CD4-positive, alpha-beta T cell treated with Interleukin-21 for 1 hour (primary cell): ENCODE measurements at places on chromosomes 1 and 21.
A peak's percentile ranks its signal among the peaks of the same experiment; 100 is the strongest.

- peak; percentile 63 for DNase-seq
Measured at GRCh38 chr1:156860113-156860627, 495 bp upstream of the NTRK1 start.

DNA sequence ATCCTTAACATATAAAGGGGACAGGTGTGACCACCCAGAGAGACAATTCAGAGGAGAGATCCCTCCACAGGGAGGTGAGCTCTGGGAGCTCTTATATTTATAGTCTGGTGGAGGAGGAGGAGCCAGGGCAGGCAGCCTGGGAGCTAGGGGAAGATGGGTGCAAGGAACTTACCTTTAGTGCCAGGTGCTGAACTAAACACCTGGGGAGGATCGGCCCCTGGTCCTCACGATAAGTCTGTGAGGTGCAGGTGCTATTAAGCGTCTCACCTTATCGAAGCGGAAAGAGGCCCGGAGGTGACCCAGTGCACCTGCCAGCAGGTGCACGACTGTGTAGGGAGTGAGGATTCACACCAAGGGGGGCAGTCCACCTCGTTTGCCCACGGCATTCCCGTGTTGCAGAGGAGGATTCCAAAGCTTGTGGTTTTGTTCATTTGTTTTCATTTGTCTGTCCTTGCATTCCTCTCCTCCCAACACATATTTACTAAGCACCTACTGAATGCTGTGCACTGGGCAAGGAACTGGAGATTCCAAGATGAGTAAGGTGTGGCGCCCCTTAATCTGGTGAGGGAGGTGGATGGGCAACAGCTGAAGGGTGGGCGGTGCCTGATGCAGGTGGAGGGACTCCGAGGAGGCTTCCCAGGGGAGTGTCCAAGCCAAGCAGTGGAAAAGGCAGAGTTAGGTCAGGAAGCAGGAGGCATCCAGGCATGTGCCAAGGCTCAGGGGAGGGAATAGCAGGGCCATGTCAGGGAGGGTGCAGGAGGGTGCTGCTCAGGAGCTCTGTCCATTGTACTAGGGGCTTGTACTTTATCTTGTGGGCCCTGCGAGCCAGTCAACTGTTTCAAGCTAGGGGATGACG lies 11.5 kb downstream of the ARHGEF10L start:
- DNase-seq, result no peak

DNA sequence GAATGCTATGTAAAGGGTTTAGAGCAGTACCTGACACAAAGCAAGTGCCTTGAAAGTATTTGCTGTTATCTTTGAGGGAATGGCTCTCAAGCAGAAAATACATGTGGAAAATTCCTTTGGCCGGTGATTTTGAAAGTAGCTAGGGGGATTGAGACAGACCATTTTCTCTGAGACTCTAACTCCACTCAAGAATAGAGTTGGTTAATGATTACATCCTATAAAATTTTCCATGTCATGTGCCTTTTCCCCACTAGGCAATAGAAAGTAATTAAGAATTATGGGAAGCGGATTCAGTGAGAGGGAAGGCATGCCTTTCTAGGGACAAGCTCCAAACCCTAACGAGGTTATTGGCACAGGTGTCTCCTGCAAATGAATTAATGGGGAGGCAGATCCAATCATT lies 276.0 kb downstream of the GPATCH2 start:
- no peak for DNase-seq

DNA sequence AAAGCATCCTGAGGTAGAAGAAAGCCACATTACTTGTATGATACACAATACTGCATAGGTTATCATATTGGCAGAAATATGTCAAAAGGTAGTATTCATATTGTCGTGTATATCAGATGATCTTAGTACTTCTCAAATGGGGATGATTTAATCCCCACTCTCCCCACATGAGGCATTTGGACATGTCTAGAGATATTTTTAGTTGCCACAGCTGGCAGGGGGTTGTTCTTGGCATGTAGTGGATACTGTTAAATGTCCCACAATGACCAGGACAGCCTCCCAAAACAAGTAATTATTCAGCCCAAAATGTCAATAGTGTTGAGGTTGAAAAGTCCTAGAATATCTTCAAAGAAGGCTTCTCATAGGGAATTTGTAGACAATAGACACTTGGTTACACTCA lies 162.8 kb downstream of the NEGR1 start:
- DNase-seq, result no peak

DNA sequence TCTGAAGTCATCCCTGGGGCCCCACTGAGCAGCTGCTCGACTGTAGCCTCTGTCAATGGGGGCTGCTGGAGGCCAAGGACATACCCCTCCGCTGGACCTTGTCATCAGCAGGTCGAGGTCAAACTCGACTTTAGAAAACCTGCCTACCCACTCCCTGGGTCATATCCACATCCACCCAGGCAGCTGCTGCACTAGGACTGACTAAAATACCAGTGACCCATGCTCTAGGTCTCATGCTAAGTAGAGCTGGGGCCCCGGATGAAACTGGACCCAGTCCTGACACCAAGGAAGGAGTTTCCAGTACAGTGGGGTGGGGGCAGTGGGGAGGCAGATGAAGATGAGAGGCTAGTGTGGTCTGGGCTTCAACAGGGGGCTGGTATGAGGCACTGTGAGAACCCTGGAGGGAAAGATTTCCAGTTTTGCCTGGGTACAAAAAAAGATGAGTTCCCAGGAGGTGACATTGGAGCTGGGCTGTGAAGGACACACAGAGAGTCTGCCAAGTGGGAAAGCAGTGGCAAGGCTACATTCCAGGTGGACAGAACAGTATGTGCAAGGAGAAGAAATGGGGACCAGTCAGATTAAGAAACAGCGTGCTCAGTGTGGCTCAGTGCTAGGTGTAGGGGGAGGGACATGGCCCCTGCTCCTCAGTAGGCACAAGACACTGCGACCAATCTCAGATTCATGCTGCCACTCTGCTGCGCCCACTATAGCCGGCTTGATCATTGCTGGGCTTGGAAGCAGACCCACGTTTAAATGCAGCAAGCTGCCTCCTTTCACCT lies 12.4 kb downstream of the SLC2A1 start:
- DNase-seq, result no peak

- no peak for DNase-seq
Measured at GRCh38 chr1:3672231-3672970, 20.1 kb downstream of the TP73 start.

DNA sequence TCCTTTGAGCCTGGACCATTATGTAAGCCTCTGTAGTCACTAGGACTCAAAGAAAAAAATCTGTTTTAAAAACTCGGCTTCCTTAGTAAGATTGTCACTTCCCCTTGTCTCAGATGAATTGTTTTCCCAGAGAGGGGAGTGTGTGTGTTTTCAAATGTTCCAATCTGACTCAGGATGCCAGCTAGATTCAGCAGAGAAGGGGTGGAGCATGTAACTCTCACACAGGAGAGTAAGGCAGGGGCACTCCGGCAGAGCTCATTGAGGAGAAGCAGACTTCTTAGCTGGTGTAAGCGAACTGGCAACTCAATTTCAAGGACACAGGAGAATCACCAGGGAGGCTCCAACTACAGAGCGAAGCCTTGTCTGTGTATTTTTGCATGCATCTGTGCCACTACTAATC lies 623.2 kb downstream of the LMO4 start:
- no peak for DNase-seq

DNA sequence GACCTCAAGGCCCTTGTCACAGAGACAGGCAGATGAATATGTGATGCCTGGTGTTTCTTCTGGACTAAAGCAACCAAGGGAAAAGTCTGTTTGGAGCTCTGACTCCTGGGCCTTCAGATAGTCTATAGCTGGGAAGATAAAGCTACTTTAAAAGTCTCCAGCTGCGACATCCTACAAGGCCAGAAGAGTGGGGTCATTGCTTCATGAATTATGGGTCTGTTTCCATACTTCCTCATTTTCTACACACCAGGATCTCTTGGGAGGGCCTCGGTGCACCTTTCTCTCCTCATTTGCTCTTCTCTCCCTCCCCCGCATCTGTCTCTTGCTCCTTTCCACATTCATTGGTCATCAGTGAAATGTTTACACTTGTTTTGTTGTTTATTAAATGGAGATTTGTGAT lies 44.8 kb downstream of the SYT2 start:
- no peak for DNase-seq

DNA sequence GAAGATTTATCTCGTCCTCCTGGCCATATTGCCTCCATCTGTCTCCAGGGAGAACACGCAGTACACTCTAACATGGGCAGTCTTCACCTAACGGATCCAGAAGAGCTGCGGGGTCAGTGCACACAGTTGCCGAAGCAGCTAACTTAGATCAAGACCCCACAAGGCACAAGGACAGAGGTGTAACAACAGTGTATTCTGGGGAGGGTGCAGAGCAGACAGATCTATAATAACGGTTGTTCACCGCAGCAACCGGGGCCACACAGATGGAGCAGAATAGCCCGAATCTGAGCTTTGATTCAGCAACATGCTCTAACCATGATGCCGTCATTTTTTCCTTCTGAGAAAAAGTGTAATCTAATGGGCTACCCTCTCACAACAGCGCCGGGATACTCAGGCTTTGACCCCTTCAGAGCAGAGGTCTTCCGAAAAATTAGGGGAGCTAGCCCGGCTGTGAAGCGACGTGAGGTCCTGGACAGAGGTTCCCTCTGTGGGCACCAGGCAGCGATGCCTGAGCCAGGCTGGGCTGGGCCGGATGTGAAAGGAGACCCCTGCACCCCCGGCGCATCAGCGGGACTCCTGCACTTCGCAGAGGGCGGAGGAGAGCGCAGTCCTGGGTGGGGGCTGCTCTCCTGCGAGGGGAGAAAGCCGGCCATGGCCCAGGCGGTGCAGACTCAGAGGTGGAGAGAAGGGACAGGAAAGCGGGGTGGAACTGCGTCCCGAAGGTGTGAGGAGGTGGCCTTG lies 57.5 kb downstream of the BCL9 start:
- DNase-seq, result peak; percentile 28

DNA sequence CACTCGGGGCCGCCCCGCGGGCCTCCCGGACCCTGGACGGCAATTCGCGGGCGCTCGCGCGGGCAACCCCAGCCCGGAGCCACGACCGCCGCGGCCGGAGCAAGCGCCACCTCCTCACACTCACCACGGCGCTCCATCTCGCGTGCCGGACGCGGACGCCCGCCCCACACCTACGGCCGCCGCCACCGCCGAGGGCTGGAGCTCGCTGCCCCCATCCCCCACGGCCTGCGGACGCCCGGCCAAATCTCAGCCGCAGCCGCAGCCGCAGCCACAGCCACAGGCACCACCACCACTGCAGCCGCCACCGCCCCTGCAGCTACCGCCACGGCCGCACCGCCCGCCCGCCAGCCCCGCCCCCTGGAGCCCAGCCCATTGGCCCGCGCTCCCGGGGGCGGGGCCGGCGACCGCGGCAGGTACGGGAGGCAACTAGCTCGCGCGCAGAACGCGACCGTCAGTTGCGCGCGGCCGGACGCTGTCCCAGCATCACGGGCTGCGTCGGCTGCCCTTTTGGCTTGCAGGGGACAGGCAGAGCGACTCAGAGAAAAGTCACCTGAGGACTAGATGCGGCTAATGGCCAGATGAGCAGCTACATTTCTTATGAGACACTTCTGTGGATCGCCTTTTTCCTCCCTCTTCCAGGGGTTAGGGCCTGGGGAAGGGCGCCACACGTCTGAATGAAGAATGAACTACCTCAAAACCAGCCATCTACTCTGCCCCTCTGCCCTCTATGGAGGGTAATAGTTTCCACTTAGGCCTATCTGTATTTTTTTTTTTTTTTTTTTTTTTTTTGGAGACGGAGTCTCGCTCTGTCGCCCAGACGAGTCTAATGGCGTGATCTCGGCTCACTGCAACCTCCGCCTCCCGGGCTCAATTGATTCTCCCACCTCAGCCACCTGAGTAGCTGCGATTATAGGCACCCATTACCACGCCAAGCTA lies at the start of gene ARHGAP29:
TSS of gene ARHGAP29 (minus strand) at position 294 of the 936 bp plus-strand sequence. CDS start 5,973 bp downstream, outside the sequence.
- DNase-seq, result peak; percentile 19

DNA sequence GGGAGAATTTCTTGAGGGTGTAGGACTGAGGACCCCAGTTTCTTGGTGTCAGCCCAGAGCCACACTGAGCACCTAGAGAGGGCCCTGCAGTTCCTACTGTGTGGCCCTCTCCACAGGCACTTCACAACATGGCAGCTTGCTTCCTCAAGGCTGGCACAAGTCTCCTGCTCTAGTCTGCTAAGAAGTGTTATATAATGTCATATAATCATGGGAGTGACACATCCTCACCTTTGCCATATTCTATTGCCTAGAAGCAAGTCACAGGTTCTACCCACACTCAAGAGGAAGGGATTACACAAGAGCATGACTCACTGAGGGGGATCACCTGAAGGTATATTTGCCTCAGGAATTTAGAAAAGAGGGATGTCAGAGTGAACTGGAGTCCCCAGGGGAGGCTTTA lies 5.5 kb upstream of the SNX27 start:
- DNase-seq, result no peak

DNA sequence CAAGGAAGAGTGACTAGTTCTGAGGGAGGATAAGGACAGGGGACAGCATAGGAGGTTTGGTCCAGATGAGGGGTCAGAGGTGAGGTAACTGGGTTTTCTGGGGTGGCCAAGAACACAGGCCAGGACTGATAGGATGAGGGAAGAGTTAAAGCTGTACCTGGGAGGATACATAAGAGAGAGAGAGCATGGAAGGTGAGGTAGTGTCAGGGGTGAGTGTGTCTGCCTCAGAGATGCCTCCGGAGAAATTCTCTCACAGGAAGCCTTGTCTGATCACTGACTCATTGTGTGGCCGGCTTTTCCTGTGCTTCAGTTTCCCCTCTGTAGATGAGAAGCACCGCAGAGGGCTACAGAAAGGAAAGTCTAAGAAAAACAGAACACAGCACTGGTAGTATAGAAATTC lies 40.2 kb downstream of the FASLG start:
- DNase-seq, result peak; percentile 85

- DNase-seq, result peak; percentile 86
Measured at GRCh38 chr1:153796786-153797659, 21.8 kb downstream of the SLC27A3 start.

GRCh38 chr21:40134731-40135492 lies 267.7 kb downstream of the PCP4 start:
- no peak for DNase-seq

- DNase-seq, result no peak
Measured at GRCh38 chr21:34021726-34022125, 51.7 kb upstream of the MRPS6 start.

DNA sequence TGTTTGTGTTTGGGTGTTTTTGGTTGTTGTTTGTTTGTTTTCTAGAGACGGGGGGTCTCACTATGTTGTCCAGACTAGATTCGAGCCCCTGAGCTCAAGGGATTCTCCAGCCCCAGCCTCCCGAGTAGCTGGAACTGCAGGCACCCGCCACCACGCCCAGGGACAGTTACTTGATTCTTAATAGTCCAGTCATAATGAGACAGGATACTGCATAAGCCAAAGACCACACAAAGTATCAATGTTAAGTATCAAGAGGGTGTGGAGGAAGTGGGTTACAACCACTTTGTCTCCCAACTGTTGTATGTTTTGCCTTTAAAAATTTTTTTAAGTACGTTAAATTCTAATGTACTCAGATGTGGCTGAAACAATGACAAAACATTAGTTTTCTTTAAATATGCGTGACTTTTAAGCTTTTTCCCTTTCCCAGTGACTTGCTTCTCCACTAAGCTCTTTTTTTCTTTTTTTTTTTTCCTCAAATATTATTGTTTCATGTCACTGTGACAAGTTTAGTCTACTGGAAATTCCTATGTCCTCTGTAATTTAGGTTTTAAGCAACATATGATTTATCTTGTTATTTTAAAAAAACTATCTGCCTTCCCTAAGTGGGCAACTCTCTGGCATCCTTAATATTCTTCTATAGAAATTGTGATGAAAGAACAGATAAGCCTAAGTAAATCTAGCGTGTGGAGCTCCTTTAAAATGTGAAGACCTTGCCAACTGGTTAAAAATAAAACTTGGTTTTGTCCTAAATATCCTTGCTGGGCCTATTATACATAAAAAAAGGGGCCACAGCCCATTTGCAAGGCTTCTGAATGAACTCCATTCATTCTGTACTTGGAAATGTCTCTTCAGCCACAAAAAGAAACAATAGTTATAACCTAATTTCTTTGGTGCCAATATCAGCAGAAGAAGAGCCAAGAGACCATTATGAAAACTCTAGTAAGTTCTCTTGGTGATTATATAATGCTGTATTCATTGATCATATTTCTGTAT lies 56.2 kb upstream of the DPH5 start:
- DNase-seq, result peak; percentile 57
